ENCODE measurements at places on chromosomes 6 and 20.

- DNase-seq: no peak
Measured at GRCh38 chr6:114886670-114887436, 544.0 kb upstream of the HS3ST5 start.

DNA sequence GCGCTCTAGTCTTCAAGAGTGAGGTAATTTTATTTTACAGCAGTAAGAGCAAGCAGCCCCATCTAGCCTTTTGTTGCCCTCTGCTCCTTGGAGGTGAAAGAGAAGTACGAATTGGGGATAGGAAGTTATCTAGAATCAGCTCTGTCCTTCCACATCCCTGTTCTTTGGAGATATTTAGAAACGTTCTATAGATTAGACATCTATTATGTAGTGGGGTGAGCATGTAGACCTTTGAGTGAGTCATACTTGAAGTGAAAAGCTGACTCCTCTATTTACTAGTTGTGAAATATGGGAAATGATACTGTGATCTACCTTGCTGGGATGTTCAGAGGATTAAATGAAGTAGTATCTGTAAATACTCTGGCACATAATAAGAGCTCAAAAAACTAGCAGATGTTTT lies 36.0 kb upstream of the SLC35D3 start:
- DNase-seq: no peak

DNA sequence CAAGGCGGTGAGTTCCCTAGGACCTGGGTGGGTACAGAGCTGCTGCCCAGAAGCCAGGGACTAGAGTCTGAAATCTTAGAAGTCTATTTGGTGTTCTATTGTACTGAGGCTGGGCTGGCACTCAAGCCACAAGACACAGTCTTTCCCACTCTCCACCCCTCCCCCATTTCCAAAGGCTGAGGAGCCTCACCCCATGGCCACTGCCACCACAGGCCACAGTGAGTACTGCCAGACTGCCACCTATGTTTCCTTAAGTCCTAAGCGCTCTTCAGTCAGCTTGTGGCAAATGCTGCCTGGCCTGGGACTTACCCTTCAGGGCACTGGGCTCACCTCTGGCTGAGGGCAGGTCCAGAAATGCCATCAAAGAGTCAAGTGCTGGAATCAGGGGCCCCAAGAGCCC lies 469.3 kb downstream of the HAO1 start:
- DNase-seq: no peak

DNA sequence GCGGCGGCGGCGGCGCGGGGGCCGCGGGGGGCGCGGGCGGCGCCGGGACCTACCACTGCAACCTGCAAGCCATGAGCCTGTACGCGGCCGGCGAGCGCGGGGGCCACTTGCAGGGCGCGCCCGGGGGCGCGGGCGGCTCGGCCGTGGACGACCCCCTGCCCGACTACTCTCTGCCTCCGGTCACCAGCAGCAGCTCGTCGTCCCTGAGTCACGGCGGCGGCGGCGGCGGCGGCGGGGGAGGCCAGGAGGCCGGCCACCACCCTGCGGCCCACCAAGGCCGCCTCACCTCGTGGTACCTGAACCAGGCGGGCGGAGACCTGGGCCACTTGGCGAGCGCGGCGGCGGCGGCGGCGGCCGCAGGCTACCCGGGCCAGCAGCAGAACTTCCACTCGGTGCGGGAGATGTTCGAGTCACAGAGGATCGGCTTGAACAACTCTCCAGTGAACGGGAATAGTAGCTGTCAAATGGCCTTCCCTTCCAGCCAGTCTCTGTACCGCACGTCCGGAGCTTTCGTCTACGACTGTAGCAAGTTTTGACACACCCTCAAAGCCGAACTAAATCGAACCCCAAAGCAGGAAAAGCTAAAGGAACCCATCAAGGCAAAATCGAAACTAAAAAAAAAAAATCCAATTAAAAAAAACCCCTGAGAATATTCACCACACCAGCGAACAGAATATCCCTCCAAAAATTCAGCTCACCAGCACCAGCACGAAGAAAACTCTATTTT lies 2.0 kb downstream of the FOXC1 start:
- peak; percentile 32 for DNase-seq

DNA sequence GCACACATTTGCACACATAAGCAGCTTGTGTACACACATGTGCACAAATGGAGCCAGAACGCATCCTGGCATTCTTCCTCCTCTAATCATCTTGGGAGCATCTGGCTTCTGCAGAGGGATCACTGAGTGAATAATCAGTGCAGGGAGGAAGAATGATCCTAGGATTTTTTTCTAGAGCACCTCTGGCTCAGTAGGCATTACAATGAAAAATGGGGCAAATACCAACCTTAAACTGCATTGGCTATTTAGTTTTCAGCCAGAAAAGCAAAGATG lies 205.7 kb upstream of the TCF21 start:
- no peak for DNase-seq

DNA sequence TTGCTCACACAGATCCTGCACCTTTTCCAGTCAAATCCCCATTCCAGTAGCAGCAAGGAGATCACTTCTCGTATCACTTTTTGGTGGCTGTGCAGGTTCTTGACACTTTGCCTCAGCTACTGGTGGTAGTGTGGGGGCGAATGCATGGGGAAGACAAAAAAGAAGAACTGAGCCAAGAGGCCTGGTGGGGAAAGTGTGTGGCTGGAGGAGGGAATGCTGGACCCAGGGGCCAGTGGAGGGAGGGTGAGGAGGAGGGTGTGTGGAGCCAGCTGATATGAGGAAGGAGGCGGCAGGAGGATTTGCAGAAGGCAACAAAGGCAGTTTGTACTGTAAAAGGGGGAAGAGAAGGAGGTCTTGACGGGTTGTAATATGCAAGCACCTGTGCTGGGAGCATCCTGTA lies 15.7 kb upstream of the HLA-C start:
- DNase-seq: no peak

- DNase-seq: no peak
Measured at GRCh38 chr6:156830126-156830525, 52.9 kb downstream of the ARID1B start.

- no peak for DNase-seq
Measured at GRCh38 chr20:58693226-58694006, 816 bp downstream of the NPEPL1 start.

DNA sequence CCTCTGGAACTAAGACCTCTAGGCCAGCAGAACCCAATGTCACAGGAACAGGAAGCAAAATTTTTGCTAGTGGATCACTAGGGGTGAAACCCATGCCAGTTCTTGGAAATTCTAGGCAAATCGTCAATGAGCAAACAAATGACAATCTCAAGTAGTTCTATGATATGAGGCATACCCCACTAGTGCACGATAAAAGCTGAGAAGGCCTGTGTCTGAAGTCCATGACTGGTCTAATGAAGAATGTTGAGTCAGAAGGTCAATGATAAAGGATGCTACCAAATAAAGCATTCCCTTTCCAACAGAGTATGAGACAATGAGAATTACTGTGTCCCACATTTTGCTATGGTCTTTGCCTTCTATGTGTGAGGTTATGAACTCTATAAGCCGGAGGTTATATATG lies 149.4 kb upstream of the NOX3 start:
- DNase-seq: peak; percentile 34

DNA sequence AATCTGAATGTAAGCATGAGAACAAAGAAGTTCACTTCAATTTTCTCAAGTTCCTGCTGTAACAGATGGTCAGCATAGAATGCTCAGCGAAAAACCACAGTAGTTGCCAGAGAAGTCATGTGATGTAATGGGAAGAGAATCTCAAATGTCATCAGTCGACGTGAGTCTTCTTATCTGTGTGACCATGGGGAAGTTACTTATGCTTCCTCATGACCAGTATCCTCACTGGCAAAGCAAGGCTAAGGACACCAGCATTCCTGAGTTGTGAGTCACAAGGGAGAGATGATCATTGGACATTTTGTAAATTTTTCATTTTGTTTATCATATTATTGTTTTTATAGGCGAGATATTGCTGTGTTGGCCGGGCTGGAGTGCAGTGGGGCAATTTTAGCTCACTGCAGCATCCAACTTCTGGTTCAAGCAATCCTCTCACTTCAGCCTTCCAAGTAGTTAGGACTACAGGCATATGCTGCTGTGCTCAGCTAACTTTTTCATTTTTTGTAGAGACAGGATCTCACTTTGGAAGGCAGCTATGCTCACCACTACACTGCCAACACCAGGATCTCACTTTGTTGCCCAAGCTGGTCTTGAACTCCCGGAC lies 21.9 kb downstream of the SGK1 start:
- DNase-seq: peak; percentile 99

GRCh38 chr6:23106951-23107350 lies 537.6 kb downstream of the HDGFL1 start:
- DNase-seq: peak; percentile 91

GRCh38 chr6:32073101-32073500 lies 34.9 kb downstream of the CYP21A2 start:
- DNase-seq: no peak

DNA sequence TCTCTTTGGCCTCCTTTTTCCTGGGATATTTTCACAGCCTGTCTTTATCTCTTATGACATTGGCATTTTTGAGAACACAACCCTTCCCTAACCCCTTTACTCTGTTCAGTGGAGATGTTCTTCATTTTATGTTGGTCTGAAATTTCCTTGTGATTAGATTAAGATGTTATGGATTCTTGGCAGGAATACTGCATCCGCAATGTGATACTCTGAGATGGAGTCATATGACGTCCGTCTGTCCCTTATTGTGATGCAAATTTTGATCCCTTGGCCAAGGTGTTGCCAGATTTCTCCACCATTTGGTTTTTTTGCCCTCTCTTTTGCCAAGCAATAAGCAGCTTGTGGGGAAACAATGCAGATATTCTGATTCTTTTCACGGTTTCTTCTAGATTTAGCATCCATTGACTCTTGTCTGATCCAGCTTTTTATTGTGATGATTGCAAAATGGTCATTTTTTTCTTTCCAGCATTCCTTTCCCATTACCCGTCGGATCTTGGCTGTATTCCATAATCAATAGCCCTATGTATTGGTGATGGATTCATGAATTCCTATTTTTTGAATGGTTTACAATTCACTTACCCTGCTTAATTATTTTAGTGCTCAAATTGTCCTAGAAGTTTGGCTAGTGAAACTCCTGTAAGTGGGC lies 85.1 kb downstream of the NCOA3 start:
- DNase-seq: peak; percentile 62

GRCh38 chr6:137792160-137793033 lies 74.7 kb upstream of the TNFAIP3 start:
- no peak for DNase-seq

GRCh38 chr6:32947552-32948465 lies 5.1 kb downstream of the HLA-DMA start:
- no peak for DNase-seq

DNA sequence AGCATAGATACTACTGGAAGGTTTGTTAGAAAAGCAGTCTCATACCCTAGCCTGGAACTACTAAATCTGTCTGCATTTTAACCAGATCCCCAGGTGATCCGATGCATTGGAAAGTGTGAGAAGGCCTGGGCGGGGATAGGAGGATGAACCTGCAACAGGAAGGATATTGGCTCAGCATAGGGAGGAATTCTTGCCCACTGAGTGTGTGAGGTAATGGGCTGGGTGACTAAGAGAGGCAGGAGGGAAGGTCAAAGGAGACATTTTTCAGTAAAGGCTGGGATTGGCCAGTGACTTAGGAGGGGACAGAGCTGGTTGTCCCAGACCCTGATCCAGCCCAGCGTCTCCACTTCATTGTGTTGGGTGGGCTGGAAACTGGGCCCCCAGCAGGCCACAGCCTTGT lies 191.0 kb upstream of the LRFN2 start:
- peak; percentile 23 for DNase-seq

GRCh38 chr6:70312165-70312745 lies 9.4 kb upstream of the COL9A1 start:
- DNase-seq: peak; percentile 95
